ENCODE measurements at places on chromosomes 13 and 19.

- DNase-seq: no peak
Measured at GRCh38 chr13:78689011-78689410, 30.1 kb upstream of the OBI1 start.

GRCh38 chr19:2296141-2296540 is 11.8 kb downstream of the LINGO3 start:
- DNase-seq: no peak

- no peak for DNase-seq
Measured at GRCh38 chr19:36108684-36109083, 2.3 kb upstream of the OVOL3 start.

DNA sequence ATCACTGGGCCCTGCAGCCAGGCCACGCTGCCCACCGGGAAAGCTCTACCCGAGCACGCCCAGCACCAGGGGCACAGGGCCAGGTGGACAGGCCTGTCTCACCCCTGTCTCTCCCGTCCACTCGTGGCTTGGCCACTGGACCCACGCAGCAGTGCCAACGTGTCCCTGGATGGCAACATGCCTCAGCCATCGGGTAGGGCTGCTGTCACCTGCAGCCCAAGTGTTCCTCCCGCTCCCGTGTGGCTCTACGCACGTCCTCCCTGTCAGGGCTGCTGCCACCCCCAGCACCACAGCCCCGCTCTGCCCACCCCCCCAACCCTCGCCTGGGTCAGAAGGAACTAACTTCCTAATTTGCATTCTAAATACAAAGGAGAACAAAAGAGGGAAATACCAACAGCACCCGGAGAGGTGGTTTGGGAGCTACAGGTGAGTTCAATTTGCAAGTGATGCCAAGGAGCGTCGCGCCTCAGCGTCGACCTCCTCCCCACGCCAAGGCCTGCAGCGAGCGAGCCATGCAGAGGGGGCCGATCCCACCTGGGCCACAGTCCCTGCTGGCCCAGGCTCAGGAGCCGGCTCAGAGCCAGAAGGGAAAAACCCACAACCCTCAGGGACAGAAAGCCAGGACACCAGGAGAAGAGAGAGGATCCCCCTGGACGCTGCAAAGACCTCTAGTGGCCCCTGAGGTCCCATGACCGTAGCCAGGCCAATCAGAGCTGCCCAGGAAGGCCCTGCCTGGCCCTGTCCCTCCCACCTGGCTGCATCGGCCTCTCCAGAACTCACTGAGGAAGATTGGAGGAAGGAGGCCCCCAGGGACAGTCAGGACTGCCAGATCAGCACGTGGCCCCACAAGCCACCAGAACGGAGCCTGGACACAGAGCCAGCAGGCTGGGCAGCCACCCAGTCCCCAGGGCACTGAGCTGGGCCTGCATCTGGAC is 128.4 kb upstream of the SPACA7 start:
- DNase-seq: no peak

- DNase-seq: no peak
Measured at GRCh38 chr13:77177646-77178045, 149.2 kb downstream of the MYCBP2 start.

DNA sequence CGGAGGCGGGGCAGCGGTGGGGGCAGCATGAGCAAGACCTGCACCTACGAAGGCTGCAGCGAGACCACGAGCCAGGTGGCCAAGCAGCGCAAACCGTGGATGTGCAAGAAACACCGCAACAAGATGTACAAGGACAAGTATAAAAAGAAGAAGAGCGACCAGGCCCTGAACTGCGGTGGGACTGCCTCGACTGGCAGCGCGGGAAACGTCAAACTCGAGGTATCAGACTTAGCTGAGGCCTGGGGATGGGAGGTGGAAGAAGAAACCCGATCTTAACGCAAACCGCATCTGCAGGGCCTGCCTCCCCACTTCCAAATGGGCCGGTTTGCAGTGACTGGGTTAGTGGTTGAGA is 693 bp downstream of the RFXAP start:
- no peak for DNase-seq

GRCh38 chr13:40781717-40782116 is 7.7 kb upstream of the SLC25A15 start:
- no peak for DNase-seq

DNA sequence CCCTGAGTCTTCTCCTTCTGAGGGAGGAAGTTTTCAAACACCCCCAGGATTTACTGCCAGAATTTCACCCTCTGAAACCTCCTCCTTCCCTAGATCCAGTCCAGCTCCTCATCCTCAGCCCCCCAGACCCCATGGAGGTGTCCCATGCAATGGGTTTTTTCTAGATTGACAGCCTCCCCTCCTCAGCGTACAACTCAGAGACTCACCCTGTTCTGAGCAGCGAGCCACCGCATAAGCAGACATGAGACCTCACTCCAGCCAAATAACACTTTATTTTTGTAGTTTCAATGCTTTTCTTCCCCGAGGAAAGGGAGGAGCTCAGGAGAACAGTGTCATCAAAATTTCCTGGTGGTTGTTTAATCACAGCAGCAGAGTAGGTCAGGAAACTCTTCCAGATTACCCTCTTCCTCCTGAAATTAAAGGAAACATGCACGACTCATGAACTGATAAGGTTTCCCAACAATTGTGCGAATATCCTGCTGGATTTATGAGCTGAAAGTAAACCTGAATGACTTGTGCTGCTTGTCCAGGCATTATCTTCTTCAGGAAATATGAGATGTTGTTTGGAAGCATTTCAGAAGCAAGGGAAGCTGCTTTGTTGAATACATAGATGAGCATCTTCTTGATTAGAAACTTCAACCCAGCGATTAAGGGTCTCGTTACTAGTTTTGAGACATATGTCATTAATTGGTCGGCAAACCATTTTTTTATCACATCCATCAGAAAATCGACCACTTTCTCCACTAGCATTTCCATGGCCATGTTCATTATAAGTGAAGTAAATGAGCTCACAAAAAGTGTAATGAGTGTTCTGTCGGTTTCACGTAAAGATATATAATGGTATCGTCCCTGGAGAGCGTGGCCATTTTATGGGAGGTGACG is 36.2 kb downstream of the ERICH4 start:
- no peak for DNase-seq

GRCh38 chr13:109381546-109382180 is 404.7 kb downstream of the IRS2 start:
- DNase-seq: no peak

- DNase-seq: no peak
Measured at GRCh38 chr19:35458731-35459391, 10.8 kb downstream of the FFAR2 start.

DNA sequence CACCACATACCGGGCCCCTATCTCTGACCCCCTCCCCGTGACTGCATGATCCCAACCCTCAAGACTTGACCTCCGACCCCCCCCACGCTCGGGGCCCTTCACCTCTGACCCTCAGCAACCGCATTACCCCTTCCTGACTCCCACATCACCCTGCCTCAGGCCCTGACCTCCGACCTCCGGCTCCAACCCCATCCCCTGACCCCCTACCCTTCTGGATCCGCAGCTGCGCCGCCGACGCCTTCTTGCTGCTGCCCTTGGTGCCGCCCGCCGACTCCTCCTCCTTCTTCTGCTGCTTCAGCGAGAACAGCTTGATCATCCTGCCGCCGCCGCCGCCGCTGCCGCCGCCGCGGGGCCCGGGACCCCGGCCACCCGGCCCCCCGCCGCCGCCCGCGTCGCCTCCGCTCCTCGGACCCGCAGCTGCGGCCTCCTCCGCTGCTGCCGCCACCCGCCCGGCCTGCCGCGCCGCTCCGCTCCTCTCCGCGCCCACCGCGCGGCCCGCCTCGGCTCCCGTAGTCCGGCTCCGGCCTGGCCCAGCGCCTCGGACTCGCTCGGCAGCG is at the start of gene UBE2M:
UBE2M (minus strand) TSS at position 546 of the 557 bp plus-strand sequence; CDS start at position 316, 230 bp downstream.
- no peak for DNase-seq

DNA sequence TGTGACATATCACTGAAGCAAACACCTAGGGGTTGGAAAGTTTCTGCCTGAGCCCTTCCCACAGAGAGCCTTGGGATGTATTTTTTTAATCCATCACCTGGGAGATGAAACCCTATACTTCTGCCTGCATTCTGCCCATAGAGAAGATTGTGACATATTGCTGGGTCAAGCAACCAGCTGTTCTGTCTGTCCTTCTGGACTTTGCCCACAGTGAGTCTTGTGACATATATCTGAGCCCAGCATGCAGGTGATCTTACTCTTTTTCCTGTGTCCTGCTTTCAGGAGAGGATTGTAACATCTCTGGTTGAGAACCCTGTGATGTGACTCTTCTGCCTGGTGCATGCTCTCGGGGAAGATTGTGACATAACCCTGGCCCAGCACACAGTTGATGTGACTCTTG is 24.9 kb upstream of the ZNF681 start:
- no peak for DNase-seq

DNA sequence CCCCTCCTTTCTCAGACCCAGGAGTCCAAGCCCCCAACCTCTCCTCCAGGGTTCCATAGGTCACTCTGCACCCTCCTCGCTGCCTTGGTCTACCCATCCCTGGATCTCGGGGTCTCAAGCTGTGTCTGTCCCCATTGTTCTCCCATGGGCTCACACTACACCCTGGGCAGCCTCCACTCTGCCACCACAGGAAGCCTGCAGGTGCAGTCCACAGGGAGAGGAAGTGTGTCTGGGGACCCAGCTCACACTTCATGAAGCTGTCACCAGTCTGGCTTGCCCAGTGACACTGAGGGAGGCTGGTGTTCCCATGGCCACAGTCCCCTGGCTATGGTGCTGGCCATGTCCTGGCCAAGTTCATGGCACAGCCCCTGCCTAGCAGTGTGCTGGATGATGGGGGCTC is 5.3 kb downstream of the NECTIN2 start:
- DNase-seq: no peak

DNA sequence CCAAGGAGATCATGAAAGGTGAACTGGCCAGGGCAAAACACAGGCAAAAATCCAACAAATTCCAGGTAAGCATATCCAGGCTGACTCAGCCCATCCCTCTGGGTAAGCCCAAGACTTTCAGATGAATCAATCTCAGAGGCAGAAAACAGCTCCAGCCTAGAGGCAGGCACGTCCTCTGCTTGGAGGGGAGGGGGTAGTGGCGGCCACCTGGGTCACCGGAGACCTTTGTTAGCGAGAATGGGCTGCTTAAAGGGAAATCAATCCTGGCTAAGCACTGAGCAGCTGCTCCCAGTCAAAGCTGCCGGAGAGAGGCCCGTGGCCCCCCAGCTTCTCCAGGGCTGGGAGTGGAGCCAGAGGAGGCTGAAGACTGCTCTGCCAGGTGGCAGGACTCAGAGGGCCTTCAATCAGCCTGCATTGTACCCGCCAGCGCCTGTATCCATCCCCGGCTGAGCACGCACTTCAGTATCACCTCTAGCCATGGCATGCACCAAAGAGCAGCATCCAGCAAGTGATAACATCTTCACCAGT is 48.2 kb downstream of the PIN1 start:
- DNase-seq: no peak

DNA sequence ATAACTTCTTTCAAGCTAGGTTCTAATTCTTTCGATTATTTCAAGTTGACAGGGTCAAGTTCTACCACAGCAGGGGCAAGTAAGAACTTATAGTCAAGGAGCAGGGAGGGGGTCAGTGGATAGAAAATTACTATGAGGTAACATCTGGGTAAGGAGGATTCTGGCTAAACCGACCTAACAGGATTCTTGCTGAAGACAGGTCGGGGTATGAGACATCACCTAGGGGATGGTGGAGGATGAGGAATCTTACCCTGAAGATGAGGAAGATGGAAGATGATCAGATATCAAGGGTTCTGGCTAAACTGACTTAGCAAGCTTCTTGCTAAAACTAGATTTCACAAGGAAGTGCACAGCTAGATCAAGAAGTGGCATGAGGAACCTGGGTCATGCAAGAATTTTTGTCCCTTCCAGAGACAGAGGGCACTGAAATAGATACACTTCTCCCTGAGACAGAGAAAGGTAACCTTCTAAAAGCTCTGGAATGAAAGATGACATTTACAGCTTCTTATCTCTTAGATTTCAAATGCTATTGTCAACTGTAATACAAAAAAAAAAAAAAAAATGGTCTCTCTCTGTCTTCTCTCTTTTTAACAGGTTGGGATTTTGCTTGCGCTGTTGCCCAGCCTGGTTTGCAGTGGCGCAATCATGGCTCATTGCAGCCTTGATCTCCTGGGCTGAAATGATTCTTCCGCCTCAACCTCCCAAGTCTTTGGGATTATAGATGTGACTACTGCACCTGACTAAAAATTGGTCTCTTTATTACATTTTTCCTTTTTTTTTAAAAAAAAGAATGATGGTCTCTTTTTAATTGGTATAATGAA is 9.6 kb upstream of the METTL21C start:
- no peak for DNase-seq

GRCh38 chr13:42394711-42395085 is 122.7 kb downstream of the AKAP11 start:
- DNase-seq: no peak

DNA sequence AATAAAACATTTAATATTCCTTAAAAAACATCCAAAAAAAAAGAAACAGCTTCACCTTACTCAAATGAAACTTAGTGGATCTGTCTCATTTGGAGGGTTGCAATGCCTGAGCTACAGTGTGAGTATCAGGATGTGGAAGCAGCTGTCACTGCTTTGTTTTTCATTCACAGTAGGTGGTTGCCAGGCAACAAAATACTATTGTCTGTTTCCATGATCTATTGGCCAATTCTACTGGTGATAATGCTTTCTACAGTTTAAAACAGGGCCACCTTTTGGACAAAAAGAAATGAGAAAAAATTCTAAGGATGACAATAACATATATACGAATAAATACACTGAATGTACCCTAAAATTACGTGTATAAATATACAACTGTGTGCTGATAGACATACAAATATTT is 3.0 kb downstream of the ENOX1 start:
- DNase-seq: no peak

GRCh38 chr13:52599037-52599847 is 43.0 kb upstream of the HNRNPA1L2 start:
- no peak for DNase-seq

GRCh38 chr19:27673986-27674385 is 1539.0 kb downstream of the UQCRFS1 start:
- no peak for DNase-seq

DNA sequence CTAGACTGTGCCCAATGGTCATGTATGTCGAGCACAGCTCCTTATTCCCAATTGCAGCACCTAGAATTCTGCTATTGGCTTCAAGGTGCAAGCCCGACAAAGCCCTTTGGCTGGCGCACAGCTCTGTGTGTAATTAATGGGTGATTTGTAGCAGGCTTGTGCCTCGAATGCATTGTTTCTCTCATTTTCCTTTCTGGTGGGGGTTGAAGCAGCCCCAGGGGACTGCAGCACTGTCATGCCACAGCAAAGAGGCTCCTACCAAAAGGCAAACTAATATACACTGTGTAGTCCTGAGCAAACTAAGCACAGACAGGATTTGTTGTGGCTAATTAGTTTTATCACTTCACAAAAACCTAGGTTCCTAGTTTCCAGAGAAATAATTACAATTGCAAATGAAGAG is 898.7 kb downstream of the UQCRFS1 start:
- DNase-seq: no peak

- no peak for DNase-seq
Measured at GRCh38 chr19:51196181-51196580, 28.7 kb upstream of the CD33 start.

- DNase-seq: no peak
Measured at GRCh38 chr13:33799950-33800592, 17.9 kb upstream of the RFC3 start.

DNA sequence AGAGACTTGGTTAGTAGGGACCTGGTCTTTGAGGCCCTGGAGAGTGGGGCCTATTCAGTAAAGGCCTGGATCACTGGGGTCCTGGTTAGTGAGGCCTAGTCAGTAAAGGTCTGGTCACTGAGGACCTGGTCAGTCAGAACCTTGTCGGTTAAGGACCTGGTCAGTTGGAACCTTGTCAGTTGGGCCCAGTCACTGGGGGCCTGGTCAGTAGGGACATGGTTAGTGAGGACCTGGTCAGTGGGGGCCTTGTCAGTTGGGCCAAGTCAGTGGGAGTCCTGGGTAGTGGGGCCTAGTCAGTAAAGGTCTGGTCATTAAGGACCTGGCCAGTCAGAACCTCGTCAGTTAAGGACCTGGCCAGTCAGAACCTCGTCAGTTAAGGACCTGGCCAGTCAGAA is 43.2 kb upstream of the TPM4 start:
- DNase-seq: no peak
